T-helper 1 cell treated with Interleukin-12 subunit alpha and Interleukin-12 subunit beta and Interleukin-4 antibody, amounts not matched to agents 30 ng/mL and 1 ng/mL, for 36 hours (primary cell): ENCODE measurements at places on chromosomes 7 and 10. TPM values are rescaled to one million over a fixed set of nuclear protein-coding genes. Genes with fewer than 3 reads are reported as not detected.

ITIH5 gene
- total RNA-seq, result not detected in 2 replicates

CNPY1 gene
- total RNA-seq, result not detected in 2 replicates

ENKUR gene
- 0.12 and 0.20 TPM in 2 replicates for total RNA-seq

OR6V1 gene
- not detected in 2 replicates for total RNA-seq

YKT6 gene
- 82.2 and 82.8 TPM in 2 replicates for total RNA-seq
